ENCODE measurements at places on chromosomes 1 and 21.

GRCh38 chr1:226984521-226985238 lies 44.6 kb downstream of the COQ8A start:
- DNase-seq, result no peak

GRCh38 chr1:194975913-194976312 lies 1632.3 kb downstream of the KCNT2 start:
- no peak for DNase-seq

GRCh38 chr1:110967256-110967655 lies 3.5 kb upstream of the LRIF1 start:
- DNase-seq, result no peak

- no peak for DNase-seq
Observed at GRCh38 chr1:32199043-32199716, 1.2 kb upstream of the CCDC28B start.

- no peak for DNase-seq
Observed at GRCh38 chr1:239151937-239152336, 234.4 kb upstream of the CHRM3 start.

DNA sequence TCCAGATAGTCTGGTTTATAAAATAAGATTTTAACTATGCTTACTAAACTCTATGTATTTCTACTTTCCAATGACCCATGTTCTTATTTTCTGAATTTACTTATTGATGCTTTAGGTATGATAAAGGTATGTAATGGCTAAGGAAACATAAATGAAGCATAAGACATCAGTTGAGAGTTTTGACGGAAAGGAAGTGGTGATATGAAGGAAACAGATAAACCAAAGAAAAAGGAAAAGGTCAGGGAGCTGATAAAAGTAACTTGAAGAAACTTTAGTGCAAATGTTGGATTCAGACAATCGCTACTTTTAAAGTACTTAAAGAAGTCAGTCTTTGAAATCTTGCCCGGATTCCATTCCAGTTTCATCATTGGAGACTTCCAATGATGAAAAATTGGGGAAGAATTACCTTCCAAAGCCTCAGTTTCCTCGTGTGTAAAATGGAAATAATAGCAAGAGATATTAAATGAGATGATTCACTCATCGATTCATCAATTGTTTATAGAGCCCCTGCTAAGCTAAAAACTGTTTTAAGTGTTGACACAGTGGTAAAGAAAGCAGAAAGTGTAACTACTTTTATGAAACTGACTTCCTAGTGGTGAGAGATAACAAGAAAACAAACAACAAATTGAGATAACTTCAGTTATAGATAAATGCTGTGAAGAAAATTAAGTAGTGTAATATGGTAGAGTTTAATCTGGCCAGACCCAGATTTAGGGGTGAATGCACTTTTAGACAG lies 10.6 kb downstream of the PTPRC start:
- DNase-seq, result no peak

GRCh38 chr1:68183895-68184294 lies 48.4 kb downstream of the WLS start:
- no peak for DNase-seq

- no peak for DNase-seq
Observed at GRCh38 chr1:3717041-3717714, 35.1 kb upstream of the CCDC27 start.

DNA sequence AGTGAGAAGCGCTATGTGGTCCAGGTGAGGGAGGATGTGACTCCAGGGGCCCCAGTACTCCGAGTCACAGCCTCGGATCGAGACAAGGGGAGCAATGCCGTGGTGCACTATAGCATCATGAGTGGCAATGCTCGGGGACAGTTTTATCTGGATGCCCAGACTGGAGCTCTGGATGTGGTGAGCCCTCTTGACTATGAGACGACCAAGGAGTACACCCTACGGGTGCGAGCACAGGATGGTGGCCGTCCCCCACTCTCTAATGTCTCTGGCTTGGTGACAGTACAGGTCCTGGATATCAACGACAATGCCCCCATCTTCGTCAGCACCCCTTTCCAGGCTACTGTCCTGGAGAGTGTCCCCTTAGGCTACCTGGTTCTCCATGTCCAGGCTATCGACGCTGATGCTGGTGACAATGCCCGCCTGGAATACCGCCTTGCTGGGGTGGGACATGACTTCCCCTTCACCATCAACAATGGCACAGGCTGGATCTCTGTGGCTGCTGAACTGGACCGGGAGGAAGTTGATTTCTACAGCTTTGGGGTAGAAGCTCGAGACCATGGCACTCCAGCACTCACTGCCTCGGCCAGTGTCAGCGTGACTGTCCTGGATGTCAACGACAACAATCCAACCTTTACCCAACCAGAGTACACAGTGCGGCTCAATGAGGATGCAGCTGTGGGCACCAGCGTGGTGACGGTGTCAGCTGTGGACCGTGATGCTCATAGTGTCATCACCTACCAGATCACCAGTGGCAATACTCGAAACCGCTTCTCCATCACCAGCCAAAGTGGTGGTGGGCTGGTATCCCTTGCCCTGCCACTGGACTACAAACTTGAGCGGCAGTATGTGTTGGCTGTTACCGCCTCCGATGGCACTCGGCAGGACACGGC lies 2.2 kb downstream of the CELSR2 start:
- no peak for DNase-seq

DNA sequence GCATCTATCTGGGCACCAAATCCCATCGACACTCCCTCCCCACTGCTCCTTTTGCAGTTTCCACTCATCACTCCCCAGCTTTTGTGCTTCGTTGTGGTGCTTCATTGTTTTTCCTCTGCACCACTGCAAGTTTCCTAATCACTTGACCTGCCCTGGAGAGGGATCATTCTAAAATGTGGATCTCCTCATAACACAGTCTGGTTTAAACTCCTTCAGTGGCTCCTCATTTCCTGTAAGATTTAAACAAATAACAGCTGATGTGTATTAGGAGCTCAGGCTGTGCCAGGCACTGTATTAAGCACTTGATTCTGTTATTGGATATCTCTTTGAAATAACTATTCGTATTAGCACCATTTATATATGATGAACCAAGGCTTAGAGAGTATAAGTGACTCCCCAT lies 51.3 kb downstream of the MAP10 start:
- no peak for DNase-seq

- no peak for DNase-seq
Observed at GRCh38 chr1:227541129-227541528, 22.2 kb upstream of the ZNF678 start.

GRCh38 chr1:224919508-224919907 lies 10.0 kb upstream of the DNAH14 start:
- DNase-seq, result no peak

DNA sequence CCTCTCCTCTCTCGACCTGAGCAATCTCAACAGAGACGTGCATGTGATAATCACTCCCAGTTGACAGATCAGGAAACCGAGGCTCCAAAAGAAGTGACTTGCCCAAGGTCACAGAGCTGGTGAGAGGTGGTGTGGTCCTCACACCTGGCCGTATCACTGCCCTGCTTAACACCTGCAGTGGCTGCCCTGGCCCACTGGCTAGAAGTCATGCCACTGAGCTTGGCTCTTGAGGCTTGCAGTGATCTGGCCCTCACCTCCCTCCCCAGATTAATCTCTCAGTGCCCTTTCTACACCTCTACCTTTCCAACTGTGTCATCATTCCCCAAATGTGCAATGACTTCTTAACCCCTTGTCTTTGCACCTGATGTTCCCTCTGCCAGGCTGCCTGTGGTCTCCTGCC lies 38.8 kb downstream of the CDCP2 start:
- DNase-seq, result no peak

DNA sequence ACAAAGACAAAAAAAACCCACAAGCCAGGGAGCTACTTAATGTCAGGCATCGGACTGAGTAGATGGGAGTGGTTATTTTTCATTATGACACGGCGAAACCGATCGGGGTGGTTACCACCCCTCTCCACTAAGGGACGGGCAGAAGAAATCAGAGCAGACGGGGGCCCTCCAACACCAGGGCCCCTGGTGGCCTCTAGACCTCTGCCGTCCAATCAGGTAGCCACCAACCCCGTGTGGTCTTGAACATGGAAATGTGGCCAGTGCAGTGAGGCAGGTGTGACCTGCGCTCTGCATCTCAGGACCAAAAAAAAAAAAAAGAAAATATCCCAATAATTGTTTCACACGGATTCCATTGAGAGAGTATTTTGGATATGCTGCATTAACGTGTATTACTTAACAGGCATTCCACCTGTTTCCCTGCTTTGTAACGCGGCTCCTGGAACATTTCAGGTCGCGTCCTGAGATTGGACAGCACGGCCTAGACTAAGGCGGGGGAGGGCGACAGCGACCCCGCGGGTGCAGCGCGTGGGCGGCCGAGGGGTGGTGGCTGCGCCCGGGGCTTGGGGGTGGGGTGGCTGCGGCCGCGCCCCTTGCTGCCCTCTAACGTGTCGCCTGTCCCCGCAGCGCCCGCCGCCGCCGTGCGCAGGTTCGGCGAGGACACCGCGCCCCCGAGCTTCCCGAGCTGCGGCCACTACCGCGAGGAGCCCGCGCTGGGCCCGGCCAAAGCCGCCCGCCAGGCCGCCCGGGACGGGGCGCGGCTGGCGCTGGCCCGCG lies 48.3 kb downstream of the SIM2 start:
- DNase-seq, result no peak

DNA sequence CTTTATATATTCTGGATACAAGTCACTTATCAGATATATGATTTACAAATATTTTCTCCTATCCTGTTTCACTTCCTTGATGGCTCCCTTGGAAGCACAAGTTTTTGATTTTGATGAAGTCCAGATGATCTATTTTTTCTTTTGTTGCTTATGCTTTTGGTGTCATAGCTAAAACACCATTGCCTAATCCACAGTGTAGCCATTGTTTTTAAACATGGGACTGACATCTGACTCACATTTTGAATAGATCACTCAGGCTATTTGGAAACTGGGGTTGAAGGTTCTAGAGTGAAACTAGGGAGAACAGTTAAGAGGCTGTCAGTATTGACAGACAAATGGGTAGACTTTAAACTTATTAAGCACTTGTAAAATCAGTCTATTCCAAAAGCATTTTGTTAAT lies 16.6 kb downstream of the AK4 start:
- DNase-seq, result no peak

DNA sequence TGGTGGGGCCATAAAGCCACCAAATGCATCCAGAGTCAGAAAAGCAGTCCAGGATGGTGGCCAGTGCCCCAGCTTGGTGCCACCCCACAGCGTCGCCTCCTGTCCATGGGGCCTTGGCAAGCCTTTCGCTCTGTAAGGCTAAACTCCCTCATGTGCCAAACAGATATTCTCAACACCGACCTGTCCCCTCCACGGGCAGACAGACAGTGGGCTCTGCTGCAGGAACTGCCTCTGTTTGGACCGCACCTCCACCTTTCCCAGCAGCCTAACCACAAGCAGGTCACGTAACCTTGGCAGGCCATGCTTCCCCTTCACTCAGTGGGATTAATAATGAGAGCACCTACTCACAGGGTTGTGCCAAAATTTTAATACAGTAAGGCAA lies 11.7 kb downstream of the RUNX1 start:
- no peak for DNase-seq

DNA sequence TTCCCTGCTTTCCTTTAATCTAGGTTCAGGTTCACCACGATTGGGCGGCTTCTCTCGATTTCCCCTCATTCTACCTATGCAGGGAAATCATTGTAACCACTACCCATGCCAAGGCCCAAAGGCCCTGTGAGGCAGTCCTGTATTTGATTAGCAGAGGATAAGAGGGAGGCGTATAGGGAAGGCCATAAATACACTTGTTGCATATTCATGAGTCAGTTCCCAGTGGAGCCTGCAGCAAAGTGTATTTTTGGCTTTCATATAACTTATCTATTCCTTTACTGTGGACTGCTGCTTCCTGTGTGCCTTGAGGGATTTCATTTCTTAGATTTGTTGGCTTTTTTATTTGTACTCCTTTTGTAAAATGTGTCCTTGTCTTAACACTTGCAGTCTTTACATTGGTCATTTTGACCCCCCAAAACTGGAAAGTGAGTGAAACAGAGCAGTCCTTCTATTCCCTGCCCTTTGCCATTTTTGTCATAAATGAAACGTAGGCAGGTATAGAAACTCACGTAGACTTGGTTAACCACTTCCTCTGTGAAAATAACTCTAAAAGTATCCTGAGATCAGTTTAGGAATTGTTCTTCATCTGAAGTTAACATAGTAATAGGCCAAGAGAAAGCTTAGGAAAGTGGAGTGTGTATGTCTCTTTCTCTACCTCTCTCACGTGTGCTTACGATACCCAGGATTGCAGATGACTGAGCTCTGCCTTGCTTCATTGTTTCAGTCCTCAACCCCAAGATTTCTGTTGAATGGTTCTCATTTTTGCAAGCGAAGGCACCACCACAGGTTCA lies 19.6 kb upstream of the KCNQ4 start:
- DNase-seq, result no peak

GRCh38 chr1:58249737-58250586 lies 296.6 kb downstream of the OMA1 start:
- no peak for DNase-seq

- DNase-seq, result no peak
Observed at GRCh38 chr1:228393268-228393701, 13.3 kb downstream of the TRIM11 start.

GRCh38 chr21:41216486-41216885 lies 48.5 kb downstream of the BACE2 start:
- DNase-seq, result no peak

DNA sequence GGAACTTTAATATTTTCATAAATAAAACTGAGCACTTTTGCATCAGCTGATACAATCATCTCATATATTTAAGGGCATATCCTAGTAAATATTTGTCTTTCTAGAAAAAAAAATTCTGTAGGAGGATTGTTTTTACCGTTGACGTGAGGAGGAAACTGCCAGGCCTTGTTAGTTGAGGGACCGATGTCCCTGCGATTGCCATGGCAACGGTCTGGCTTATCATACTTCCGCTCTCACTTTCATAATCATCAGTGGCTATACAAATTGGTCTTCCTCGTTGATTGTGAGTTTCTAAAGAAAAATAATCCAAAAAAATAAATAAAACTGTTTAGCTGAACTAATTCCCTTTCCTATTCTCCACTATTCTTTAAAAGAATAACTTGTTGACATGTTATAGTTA lies 69.3 kb upstream of the ANGPTL3 start:
- DNase-seq, result peak; percentile 11

GRCh38 chr1:70486676-70487458 lies 75.8 kb downstream of the CTH start:
- no peak for DNase-seq

Measured in CD4-positive, alpha-beta T cell treated with Interleukin-6 for 4 hours (primary cell).